HAP-1 (cell line): ENCODE measurements at places on chromosomes 2 and 18.

DNA sequence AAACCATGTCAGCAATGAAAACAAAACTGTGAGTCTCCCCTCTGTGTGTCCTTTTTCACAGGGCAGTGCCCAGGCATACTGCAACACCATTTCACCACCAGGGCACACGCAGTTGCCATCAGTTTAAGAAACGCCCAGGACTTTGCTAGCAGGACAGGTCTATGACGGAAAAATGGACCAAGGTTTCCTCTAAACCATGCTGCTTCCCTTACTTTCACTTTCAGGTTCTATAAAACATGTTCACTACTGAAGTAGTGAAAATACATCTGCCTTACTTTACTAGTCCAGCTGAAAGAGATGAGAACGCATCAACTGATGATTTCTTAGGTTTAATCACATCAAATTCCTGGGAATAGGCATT, 110.5 kb downstream of the TCF4 start:
- no peak for DNase-seq

DNA sequence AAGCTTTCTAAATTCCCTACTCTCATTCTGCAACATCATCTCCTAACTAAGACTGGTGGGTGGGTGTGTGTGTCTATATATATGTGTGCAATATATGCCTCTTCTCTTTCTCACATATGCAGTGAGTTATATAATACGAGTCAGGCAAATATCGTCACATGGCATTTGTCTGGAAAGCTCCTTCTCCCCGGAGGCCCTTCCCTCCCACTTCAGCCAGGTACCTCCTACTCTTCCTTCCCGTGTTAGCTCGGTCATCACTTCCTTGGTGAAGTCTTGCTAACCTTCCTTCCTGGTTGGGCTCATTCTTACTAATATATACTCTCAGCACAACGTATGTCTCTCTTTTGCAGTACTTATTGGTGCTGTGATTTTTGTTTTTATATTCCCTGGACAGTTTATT, 66.4 kb upstream of the NCK2 start:
- DNase-seq: no peak

DNA sequence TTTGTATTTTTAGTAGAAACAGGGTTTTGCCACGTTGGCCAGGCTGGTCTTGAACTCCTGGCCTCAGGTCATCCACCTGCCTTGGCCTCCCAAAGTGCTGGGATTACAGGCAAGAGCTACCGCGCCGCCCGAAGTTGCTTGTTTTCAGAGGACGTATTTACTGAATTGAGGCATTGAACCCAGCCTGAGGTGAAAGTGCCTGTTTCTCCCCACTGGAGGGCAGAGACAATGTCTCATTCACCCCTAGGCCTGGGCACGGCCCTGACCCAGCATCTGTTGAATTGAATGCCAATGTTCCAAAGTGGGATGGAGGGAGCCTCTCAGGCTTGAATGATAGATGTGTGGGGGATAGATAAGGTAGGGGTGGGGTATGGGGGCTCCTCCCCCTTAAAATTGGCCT, 4.5 kb upstream of the TMBIM1 start:
- no peak for DNase-seq

GRCh38 chr2:141399270-141399669, 731.5 kb downstream of the LRP1B start:
- DNase-seq: peak; percentile 17

- no peak for DNase-seq
Measured at GRCh38 chr2:155841442-155841841, 491.1 kb downstream of the NR4A2 start.

DNA sequence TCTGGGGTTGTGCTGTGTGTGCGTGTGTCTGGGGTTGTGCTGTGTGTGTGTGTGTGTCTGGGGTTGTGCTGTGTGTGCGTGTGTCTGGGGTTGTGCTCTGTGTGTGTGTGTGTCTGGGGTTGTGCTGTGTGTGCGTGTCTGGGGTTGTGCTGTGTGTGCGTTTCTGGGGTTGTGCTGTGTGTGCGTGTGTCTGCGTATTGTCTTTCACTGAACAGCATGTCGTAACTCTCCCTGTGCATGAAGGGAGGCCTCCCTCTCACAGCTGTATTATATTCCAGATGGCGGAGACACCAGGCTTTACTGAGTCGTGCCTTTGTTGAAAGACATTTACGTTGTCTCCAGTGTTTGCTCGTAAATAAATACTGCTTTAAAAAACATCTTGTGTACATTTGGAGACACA, 5.9 kb downstream of the ACKR3 start:
- no peak for DNase-seq

DNA sequence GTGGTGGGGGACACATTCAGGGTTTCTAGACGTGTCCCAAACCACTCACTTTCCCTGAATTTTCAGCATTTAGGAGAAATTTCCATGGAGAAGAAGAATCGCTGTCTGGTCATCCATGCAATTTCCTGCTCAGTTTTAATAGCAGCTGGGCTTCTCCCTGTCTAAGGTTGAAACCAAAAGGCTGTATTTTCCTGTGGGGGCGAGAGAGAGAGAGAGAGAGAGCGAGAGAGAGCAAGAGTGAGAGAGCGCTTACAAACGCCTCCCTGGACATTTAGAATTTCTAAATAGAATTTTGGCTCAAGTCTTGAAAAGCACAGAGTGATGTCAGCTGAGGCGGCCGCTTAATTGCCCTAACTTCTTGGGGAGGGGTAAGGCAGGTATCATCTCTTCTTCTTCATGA, 110.8 kb downstream of the SETBP1 start:
- no peak for DNase-seq

DNA sequence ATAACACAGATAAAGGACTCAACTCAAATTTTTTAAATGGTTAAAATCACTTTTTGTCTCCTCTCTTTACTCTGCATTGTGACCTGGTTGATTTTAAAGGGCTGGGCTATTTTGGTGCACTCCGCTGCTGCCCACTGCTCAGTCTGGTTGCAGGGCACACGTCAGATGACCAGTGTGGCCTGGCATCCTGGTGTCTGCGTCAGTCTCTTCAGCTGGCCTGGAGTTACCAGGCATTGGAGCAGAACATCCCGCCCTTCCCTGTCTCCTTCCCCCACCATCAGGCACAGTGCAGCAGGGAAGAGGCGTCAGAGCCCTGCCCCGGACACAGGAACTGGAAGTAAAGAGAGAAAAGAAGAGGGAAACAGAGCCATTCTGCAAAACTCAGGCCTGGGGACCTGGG, 8.9 kb downstream of the C1QL2 start:
- no peak for DNase-seq

DNA sequence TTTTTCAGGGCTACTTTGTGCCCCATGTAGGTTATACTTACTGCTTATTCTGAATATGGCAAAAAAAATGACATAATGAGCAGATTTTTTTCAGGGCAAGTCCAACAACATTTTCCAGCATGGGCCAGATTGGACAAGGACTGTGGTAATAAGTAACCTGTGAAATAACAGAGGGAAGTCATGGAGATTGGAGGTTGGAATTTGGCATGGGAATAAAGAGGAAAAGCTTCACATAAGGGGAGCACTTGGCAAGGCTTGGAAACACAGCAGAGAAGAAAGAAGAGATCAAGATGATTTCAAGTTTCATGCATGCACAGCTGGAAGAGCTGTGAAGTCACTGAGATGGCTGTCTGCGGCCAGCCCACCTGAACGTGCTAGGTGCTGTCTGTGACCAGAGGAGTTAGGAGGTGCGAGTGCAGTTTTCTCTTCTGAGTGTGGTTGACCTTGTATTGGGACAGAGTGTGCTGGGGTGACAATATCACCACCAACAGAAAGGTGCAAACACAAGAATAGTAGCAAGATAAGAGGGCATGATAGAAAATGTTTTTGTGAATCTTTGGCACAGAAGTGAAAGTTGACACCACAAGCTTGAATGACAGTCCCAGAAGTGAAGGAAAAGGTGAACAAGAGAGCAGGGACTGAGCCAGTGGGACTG, 71.1 kb upstream of the DSC1 start:
- no peak for DNase-seq

GRCh38 chr2:156784020-156784701, 348.0 kb downstream of the GPD2 start:
- peak; percentile 29 for DNase-seq

DNA sequence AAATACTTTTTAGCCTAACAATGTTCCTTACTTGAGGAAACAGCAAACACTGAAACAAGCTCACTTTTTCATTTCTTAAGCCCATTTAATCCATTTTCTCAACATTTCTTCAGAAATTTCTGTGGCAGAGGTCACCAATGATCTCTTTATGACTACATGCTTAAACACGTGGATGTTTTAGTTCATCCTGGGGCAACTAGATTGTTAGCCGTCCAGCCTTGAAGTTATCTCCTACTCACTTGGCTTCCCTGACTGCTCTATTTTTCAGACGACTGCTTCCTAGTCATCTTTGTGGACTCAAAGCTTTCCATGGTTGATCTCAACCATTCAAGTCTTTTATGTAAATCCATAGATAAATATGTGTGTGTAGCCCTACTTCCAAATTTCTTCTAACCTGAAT, 24.1 kb downstream of the CD302 start:
- DNase-seq: no peak

DNA sequence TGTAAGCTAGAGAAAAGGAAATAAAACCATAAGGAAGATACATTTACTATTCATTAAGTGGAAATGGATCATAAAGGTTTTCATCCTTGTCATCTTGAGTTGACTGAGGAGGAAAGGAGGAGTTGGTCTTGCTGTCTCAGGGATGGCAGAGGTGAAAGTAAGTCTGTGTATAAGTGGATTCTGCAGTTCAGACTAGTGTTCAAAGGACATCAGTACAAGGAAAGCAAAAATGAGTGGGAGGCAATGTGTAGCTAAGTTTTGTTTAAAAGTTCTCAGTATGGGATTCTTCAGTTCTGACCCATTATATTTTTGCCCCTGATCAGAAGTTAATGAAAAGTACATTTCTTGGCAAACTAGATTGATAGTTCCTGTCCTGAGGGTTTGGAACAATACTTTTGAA, 18.9 kb downstream of the SLC20A1 start:
- no peak for DNase-seq

DNA sequence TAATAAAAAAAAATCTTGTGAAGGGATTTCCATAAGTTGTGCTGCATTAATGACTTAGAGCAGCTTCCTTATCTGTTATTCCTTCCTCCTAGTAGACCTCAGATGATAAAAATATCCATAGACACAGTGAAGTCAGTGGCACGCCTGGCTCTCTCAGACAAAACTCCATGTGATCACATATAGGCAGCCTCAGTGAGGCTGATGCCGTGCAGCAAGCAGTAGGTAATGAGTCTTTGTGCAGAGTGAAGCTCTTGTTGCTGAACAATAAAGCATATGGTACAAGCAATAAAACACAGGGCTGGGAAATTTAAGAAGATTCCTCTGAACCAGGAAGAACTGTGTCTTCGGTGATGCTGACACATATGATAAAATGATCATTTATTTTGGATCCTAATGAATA, 102.7 kb downstream of the CSRNP3 start:
- DNase-seq: peak; percentile 60

- peak; percentile 81 for DNase-seq
Measured at GRCh38 chr18:49585781-49586663, 24.2 kb downstream of the LIPG start.

DNA sequence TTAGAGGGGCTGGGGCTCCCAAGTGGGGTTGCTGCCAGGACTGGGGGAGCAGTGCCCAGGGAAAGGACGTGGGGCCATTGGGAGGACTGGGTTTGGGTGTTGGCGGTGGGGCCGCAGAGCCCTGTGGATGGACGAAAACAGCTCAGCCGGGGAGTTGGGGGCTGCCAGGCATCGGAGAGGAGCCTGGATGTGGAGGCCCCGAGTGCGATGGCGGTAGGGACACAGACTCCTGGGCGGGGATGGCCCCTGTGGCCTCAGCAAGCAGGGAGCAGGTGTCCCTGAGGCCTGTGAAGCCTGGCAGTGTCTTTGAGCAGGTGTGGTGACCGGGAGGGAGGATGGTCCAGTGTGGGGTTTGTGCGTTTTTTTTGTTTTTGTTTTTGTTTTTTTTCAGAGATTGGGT, 13.3 kb downstream of the CTDP1 start:
- DNase-seq: no peak

GRCh38 chr2:36567711-36568408, 30.1 kb downstream of the FEZ2 start:
- DNase-seq: no peak
